ENCODE measurements at places on chromosomes 16 and 17. TPM values are rescaled to one million over a fixed set of nuclear protein-coding genes. Genes with fewer than 3 reads are reported as not detected.

IRF8 gene
- not detected for total RNA-seq

ABCC3 gene
- 13.3 TPM for total RNA-seq

ITGA3 gene
- total RNA-seq, result 697 TPM

POLDIP2 gene
- 96.0 TPM for total RNA-seq

THUMPD1 gene
- 43.2 TPM for total RNA-seq

ZNF821 gene
- total RNA-seq, result 3.6 TPM
